Kidney epithelial cell (primary cell): ENCODE measurements at places on chromosomes 2 and 18.

DNA sequence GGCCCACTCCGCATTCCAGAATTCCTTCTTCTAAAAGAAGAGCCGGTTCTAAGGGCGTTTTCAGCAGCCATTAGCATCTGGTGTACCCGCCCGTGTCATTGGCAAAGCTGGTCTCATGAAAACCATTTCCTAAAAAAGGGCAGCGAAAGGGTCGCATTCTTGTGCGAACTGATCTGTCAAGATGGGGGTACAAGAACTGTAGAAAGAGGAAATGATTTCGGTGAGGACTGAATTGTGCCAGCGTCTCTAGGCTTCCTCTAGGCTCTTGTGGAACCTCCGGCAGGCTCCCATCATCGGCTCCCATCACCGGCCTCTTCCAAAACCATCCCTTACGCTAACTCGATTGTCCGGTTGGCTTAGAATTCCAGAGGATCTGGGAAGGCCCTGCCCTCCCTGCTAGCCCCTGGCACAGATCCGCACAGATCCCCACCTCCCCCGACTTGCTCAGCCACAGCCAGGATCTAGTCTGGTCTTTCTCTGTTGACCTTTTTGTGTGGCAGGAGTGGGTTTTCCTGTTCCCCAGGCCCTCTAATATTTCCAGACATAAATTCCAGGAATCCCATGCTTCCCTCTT, 1.3 kb downstream of the RAB31 start:
- DNase-seq, result no peak

GRCh38 chr18:45719106-45719505, 4.9 kb upstream of the SLC14A1 start:
- DNase-seq, result no peak

DNA sequence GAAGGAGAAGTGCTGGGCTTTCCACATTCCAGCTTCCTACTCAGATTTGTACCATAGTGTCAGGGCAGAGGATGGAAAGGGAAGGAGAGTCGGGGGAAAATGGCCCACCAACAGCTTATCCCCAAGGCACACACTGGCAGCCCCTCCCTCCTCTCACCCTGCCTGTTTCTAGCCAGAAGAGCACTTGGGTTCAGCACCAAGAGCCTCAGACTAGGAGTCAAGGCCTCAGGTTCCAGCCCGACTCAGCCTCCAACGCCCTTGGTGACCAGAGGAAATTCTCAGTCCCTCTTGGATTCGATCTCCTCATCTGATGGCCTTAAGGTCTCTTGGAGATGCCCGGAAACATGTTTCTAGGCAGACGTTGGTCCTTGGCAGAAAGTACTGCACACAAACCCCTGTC, 53.9 kb downstream of the TNS1 start:
- DNase-seq, result no peak

GRCh38 chr2:230335864-230336506, 9.0 kb downstream of the SP140L start:
- no peak for DNase-seq

DNA sequence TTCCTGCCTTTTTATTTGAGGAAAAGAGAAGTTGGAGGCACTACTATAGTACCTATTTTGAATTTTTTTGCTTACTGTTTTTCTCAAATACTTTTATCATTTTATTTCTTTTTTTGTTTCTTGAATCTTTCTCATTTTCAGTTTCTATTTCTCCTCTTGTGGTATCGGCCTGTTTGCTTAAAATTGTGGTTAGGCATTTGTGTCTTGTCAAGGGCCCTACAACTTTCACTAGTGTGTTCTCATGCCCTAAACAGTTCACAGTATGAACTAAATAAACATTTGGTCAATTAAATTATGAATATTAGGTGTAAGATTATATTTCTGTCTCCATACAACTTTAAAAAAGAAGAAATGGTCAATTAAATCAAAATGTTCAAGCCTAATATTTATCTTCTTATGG, 613.5 kb downstream of the MBD2 start:
- no peak for DNase-seq
